ENCODE measurements at places on chromosomes 6 and 20. TPM values are rescaled to one million over a fixed set of nuclear protein-coding genes. Genes with fewer than 3 reads are reported as not detected.
A peak's percentile ranks its signal among the peaks of the same experiment; 100 is the strongest.

- H3K36me3 ChIP-seq: no peaks in the 10 kb centered on the region
- H3K27me3 ChIP-seq: no peaks in the 10 kb centered on the region
- no peak for DNase-seq
- no peaks in the 10 kb centered on the region for H3K4me1 ChIP-seq
- H3K27ac ChIP-seq: no peak overlapping the region
Observed at GRCh38 chr6:40822619-40823018, 216.4 kb downstream of the UNC5CL start.

The WFDC5 gene
- polyA plus RNA-seq: not detected

The TP53TG5 gene
- polyA plus RNA-seq: not detected

The ZNF334 gene
- 2.0 TPM for polyA plus RNA-seq

The HRH3 gene
- not detected for polyA plus RNA-seq

GRCh38 chr20:25020901-25021301 lies 28.4 kb upstream of the APMAP start:
- peaks cover 12% of the 10 kb centered on the region for H3K36me3 ChIP-seq
- peaks cover 39% of the 10 kb centered on the region for H3K4me1 ChIP-seq
- no peak overlapping the region for H3K4me3 ChIP-seq
- H3K27ac ChIP-seq: peak overlapping the region; percentile 69

Data from stomach (tissue), 19 donors.